ENCODE measurements at places on chromosomes 3 and 15.

GRCh38 chr3:101017017-101017416, 23.8 kb upstream of the ABI3BP start:
- no peak for DNase-seq

DNA sequence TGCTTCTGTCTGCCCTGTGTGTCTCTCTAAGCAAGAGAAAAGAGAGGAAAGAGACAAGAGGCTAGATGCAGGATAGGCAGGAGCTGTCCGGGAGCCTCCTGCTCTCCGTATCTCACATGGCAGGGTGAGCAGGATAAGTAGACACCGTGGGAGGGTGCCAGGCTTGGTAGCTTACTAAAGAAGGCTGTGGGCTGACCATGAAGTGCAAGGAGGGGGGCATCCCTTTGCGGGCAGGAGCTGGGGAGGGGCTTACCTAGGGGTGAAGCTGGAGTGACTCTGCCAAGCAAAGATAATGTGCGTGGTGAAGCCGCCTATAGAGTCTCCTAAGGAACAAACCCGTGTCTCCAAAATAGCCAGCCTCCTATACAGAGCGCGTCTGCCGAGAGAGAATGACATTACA, 33.7 kb upstream of the TMC3 start:
- no peak for DNase-seq

GRCh38 chr3:149055575-149055974, 30.8 kb downstream of the HLTF start:
- DNase-seq: no peak

- DNase-seq: no peak
These were observed 1309.1 kb upstream of the CADM2 start for GRCh38 chr3:83649692-83650091.

DNA sequence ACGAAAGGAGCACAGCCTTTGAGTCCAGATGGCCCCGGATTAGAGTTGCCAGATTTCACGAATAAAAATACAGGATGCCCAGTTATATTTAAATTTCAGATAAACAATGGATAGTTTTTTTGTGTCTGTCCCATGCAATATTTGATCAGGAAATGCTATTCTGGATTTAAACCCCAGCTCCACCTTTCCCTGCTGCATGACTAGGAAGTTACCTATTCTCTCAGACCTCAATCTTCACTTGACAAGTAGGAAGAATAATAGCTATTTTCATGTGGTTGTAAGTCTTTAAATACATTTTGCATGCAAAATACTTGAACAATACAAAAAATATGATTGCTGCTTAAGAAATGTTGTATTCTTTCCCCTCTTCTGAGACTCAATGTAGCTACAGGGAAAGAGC, 125.3 kb upstream of the P2RY1 start:
- no peak for DNase-seq

GRCh38 chr3:52175416-52176179, 21.4 kb upstream of the POC1A start:
- DNase-seq: no peak

GRCh38 chr3:179450901-179451264, 387 bp downstream of the GNB4 start:
- peak; percentile 25 for DNase-seq

DNA sequence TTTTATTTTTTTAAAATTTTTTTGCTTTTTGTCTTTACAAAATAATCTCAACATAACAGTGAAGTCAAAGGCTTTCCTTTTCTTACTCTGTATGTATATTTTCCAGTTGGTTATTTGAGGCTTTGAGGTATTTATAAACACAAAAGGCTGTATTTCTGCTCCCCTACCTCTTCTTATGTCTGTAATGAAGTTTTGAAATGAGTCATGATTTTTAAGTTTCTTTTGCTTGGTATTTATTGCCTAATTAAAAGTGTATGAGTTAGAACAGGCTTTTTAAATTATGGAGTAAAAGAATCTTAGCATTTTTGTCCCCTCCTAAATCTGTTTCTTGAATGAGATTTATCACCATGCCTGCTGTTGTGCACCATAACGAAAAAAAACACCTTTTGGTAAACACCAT, 66.0 kb downstream of the DCUN1D1 start:
- DNase-seq: no peak
